ENCODE measurements at places on chromosomes 3 and 15. TPM values are rescaled to one million over a fixed set of nuclear protein-coding genes. Genes with fewer than 3 reads are reported as not detected.

ERICH6 gene
- not detected for total RNA-seq

PP2D1 gene
- total RNA-seq: not detected

PAQR5 gene
- not detected for total RNA-seq

PCCB gene
- total RNA-seq: 87.6 TPM

HEMK1 gene
- 30.4 TPM for total RNA-seq

HRH1 gene
- 0.10 TPM for total RNA-seq

All from activated naive CD4-positive, alpha-beta T cell treated with anti-CD3 and anti-CD28 coated beads for 36 hours (primary cell).